HS-27A (cell line): ENCODE measurements at places on chromosomes 16 and 17.

DNA sequence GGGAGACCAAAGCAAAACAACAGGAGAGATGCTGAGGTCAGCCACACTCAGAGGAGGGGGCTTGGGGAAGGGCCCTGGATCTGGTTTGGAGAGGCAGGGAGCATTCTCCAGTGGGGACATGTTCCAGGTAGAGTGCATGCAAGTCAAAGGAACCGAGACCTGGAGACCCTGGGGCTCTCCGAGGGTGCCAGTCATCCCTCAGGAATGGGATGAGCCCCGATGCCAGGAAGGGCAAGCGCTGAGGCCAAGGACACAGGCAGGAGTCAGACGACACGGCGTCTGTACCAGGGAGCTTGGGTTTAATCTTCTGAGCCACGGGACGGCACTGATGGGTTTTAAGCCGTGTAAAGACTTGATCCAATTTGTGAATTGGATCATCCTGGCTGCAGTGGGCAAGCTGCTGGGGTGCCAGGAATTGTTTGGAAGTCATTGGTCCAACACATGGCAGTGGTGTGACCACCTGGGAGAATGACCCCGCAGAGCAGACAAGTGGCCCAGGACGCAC is 32.9 kb upstream of the ANKRD40CL start:
- DNase-seq, result no peak

- DNase-seq, result no peak
Observed at GRCh38 chr16:1538804-1539520, 5.5 kb downstream of the TMEM204 start.

- no peak for DNase-seq
Observed at GRCh38 chr17:44223541-44224071, 4.1 kb upstream of the UBTF start.

DNA sequence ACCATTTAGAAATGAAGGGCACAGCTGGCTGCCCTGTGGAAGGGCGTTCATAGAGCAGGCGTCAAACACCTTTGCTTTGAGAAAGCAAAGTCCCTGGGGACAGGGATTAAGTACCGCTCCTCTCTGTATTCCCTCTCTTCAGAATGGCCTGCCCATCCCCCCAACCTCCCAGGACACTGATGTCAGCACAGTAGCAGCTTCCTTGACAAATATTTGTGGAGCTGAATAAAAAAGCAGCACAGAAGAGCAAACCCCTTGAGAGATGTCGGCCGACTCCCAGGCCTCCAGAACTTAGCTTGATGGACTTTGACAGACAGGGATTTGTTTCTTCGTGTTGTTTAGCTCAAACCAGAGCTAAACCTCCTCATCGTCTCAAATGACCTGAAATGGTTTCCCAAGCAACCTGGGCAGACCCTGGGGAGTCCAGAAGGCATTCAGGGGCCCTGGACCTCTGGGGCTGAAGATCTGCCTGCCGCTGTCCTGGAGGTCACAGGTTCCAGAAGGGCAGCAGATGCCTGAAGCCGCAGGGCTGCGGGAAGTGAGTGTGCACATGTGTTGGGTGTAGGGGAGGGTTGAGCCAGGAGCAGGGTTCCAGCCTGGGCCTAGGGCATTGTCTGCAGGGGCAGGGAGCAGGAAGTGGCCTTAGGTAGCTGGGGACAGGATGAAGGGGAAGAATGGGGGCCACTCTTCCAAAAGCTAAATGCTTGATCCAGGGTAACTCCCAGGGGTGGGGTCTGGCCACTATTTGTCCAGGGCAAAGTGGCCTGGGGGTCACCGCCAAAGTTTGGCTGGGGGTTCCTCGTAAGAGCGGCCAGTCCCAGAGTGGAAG is 42.3 kb upstream of the NKD1 start:
- DNase-seq, result no peak

DNA sequence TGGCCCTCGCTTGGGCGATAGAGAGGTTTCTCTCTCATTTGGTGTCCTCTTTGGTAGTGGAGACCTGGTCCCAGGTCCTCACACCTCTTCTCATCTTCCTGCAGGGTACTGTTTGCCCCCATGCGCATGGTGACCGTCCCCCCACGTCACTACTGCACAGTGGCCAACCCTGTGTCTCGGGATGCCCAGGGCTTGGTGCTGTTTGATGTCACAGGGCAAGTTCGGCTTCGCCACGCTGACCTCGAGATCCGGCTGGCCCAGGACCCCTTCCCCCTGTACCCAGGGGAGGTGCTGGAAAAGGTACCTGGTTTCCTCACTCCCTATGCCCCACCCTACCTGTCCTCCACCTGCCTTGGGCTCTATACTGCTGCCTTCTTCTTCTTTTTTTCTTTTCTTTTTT is 10.5 kb downstream of the MVP start:
- no peak for DNase-seq

GRCh38 chr17:73998653-73999645 is 204.5 kb upstream of the RPL38 start:
- no peak for DNase-seq

GRCh38 chr17:30477774-30478115 is 537 bp downstream of the GOSR1 start:
- DNase-seq, result no peak

DNA sequence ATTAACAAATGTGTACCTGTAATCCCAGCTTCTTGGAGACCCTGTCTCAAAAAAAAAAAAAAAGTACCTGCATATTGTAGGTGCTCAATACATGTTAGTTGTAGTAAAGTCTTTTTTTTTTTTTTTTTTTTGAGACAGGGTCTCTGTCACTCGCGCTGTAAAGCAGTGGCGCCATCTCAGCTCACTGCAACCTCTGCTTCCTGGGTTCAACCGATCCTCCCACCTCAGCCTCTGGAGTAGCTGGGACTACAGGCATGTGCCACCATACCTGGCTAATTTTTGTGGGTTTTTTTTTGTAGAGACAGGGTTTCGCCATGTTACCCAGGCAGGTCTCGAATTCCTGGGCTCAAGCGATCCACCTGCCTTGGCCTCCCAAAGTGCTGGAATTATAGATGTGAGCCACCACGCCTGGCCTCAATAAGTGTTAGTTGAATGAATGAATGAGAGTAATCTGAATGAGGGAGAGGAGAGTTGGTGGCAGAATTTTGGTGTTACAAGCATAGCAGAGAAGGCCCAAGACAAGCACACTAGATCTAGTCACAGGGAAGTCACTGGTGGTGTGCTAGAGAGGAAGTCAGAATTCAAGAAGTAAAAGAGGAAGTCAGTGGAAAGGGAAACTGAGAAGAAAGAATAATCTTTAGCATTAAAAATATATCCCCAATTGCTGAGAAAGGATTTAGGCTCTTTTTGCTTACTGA is 9.4 kb upstream of the MYL4 start:
- no peak for DNase-seq

GRCh38 chr17:51439395-51440229 is 179.3 kb downstream of the UTP18 start:
- no peak for DNase-seq

GRCh38 chr17:10295728-10296343 is 77.0 kb downstream of the MYH13 start:
- DNase-seq, result peak; percentile 5

DNA sequence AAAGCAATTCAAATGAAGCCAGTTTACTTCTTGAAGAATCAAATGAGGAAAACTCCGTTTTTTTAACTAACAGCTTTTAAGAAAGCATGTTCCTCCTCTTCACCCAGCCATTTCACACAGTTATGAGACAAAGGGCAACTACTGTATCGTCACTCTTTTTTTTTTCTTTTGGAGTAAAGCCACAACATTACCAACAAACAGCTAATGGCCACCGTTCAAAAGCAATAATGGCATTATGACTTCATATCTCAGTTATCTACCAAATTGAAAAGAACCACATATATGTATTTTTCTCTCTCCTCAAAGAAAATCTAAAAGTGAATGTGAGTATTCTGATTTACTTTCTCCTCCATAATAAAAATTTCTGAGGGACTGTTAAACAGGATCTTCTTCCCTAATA is 14.5 kb downstream of the GRB2 start:
- DNase-seq, result no peak

- DNase-seq, result peak; percentile 79
Observed at GRCh38 chr17:18257982-18258355, 569 bp downstream of the FLII start.

GRCh38 chr16:84633622-84634021 is 14.7 kb upstream of the KLHL36 start:
- no peak for DNase-seq

DNA sequence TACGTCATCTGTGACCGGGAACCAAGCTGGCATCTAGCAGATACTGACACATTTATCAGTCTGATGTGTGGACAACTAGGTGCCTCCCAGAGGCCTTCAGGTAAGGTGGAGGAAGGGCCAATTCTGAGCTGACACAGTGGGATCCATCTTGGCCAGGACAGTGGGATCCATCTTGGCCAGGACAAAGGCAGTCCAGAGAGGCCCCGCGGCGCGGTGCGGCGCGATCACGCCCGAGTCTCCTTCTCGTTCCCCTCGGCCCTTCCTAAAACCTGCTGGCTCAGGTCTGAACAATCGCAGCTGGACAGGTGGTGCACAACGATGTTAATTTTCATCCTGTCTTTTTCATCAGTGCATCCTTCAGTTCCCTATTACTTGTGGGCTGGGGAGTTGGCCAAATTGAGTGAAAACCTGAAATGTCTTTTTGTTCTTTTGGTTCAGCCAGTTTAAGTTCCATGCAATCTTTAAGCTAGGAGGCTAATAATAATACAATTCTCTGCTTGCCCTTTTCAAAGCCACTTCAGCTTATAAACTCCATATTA is 486 bp upstream of the WSB1 start:
- DNase-seq, result no peak

DNA sequence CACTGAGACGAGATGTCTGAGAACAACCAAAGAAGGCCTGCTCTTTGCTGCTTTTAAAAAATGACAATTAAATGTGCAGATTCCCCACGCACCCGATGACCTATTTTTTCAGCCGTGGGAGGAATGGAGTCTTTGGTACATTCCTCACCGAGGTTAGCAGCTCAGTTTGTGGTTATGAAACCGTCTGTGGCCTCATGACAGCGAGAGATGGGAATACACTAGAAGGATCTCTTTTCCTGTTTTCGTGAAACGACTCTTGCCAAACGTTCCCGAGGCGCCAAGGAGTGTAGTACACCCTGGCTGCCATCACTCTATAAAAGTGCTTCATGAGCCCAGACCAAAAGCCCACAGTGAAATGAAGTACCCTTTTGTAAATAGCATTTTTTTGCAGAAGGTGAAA is 87.8 kb downstream of the CRISPLD2 start:
- DNase-seq, result no peak

GRCh38 chr16:8260140-8260539 is 330.2 kb downstream of the TMEM114 start:
- no peak for DNase-seq

DNA sequence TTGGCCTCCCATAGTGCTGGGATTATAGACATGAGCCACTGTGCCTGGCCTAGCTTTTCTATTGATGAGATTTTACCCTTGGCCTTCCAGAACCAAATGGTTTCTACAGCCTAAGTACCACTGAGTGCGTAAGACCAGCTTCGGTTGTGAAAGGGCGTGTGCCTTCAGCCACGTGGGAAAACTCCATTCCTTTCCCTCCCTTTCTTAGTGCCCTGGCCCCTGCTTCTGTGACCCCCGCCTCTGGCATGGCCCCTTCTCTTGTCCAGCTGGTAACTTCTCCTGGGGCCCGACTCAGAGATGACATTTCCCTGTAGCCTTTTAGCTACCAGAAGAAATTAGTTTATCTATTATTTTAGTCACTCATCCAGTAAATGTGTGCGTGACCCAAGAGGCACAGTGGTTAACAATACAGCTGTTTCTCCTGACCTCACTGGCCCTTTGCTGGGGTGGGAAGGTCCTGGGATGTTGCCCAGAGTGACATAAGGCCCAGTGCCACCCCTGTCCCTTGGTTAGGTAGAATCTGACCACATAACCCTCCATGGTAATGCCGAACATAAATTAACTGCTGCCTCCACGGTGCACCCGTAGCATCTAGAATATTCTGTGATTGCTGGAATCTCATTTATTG is 97.3 kb downstream of the PLCG2 start:
- no peak for DNase-seq

DNA sequence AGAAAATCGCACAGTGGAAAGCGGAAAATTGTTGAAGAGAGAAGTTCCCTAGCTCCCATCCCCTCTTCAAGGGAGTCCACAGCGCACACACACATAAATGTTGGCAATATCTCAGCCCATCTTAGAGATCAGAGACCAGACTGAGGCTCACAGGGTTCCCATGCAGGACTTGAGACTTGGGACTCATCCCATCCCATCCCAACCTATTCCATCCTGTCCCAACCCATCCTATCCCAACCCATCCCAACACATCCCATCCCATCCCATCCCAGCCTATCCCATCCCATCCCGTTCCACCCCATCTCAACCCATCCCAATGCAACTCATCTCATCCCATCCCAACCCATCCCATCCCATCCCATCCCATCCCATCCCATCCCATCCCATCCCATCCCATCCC is 29.6 kb downstream of the GSG1L start:
- DNase-seq, result no peak

DNA sequence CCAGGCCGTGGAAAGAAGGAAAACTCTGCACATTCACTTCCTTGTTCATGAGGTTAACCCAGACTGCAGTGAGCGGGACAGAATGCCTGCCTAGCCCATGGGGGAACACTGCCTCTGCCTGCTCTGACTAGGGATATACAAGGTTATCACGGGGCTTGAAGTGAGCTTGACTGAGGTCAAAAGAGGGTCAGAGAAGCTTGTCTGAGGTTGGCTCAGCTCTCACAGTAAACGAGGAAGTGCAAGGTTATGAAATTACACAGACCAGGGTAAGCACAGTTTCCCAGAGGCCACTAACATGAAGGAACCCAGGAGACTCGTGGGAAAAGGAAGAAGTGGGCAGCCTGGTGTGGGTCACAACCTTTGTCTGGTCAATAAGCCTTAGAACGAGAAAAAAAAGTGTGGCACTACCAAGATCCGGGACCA is 28.7 kb downstream of the HIC1 start:
- no peak for DNase-seq

DNA sequence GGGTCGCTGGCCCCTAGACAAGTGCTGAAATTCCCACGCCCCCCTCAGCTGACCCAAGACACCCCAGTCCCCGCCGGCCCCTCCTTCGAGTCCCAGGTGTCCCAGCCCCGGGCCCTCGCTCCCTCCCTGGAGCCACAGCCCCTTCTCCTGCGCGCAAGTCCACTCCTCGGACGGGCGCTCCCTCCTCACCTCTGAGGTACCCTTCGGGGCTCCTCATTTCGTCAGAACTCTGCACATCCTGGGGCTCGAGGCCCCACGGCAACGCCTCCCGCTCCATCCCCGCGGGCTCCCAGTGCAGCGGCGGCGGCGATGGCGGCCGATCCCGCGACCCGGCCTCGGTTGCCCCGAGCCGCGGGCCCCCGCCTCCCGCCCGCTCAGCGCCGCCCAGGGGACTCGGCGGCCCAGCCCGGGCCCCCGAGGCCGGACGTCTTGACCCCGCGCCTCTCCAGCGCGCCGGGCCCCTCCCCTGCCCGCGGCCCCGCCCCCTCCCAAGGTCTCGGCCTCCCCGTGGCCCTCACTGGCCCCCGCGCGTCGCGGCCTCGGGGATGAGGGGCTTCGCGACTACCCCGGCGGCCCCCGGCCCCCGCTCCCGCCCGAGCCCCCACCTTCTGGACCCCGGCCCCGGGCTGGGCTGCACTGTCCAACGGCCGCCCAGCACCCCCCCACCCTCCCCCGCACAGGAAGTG is at the start of gene ZNF768:
TSS of gene ZNF768 (minus strand) at position 430 of the 686 bp plus-strand sequence. CDS start at position 277, 153 bp downstream.
- DNase-seq, result no peak
